ENCODE measurements at places on chromosomes 5 and 9. TPM values are rescaled to one million over a fixed set of nuclear protein-coding genes. Genes with fewer than 3 reads are reported as not detected.

DNA sequence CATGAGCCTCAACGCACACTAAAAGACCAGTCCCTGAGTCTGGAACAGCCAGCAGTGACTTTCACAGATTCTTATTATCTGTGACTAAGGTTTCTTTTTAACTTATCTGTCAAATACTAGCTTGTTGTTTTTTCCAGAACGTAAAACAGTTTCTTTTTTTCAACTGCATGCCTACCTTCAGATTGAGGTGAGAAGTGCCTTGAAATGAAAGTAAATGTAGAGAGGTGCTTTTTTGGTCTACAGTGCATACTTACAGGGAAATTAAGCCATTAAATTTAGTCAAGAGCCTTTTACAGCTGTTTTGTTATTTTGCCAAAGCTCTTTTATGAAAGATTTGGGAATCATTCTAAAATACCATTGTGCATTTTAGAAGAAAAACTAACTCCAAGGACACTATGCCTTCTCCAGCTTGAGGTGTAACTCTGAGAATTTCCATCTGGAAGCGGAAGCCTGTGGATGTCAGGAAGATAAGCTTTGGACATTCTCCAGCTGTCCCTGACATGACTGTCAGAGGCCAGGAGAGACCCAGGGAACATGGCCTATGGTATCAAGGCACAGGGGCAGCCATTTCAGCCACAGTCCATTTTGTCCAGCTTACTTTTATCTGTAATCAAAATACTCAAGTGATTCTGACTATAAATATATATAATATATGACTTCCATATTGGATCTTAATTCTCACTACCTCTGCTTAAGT is 230.3 kb downstream of the GLIS3 start:
- H3K27me3 ChIP-seq = no peaks in the 10 kb centered on the region
- no peaks in the 10 kb centered on the region for H3K4me1 ChIP-seq
- no peak for DNase-seq
- H3K36me3 ChIP-seq = no peaks in the 10 kb centered on the region

Gene DND1
- total RNA-seq = 0.75 TPM

- no peaks in the 10 kb centered on the region for H3K4me1 ChIP-seq
- no peaks in the 10 kb centered on the region for H3K27me3 ChIP-seq
- no peaks in the 10 kb centered on the region for H3K36me3 ChIP-seq
- DNase-seq = no peak
- H3K4me3 ChIP-seq = no peak overlapping the region
- H3K27ac ChIP-seq = no peak overlapping the region
Observed at GRCh38 chr5:90248640-90249039, 160.9 kb downstream of the CETN3 start.

Gene NMUR2
- total RNA-seq = not detected

Gene FAM153A
- total RNA-seq = not detected

DNA sequence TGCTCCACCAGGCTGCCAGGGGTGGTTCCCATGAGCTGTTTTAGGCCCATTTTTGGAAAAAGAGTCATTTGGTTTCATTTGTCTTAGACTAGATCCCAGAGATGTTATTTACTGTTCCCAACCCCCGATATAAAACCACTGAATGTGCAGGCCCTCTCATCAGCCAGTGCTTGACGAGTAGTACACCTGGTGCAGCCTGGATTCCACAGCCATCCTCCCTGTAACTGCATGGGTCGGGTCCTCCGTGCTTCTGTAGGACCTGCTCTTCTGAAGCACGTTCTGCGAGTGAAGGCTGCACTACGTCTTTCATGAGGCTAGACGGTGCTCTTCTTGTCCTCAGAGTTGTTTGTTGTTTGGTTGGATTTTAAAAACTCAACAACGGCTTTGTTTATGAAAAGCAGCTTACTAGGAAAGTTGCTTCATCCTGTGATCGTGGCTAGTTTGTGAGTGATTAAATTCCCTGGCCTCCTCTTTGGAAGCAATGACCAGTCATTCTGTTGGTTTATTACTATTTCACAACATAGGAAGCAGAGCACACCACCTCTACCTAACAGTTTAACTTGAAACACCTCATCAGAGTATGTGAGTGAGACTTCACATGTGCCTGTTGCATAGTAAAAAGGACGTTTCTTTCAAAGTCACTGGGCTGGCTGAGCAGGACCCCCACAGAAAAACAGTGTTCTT is 135.2 kb downstream of the AOPEP start:
- H3K4me1 ChIP-seq = peaks cover 28% of the 10 kb centered on the region
- no peaks in the 10 kb centered on the region for H3K36me3 ChIP-seq
- peak; percentile 43 for DNase-seq
- no peak overlapping the region for H3K4me3 ChIP-seq
- peak overlapping the region; percentile 41 for H3K27ac ChIP-seq

- no peak overlapping the region for H3K4me3 ChIP-seq
- DNase-seq = no peak
- H3K27me3 ChIP-seq = peaks cover 8% of the 10 kb centered on the region
- H3K36me3 ChIP-seq = no peaks in the 10 kb centered on the region
- H3K27ac ChIP-seq = no peak overlapping the region
Observed at GRCh38 chr9:27799326-27799725, 226.0 kb upstream of the C9orf72 start.

DNA sequence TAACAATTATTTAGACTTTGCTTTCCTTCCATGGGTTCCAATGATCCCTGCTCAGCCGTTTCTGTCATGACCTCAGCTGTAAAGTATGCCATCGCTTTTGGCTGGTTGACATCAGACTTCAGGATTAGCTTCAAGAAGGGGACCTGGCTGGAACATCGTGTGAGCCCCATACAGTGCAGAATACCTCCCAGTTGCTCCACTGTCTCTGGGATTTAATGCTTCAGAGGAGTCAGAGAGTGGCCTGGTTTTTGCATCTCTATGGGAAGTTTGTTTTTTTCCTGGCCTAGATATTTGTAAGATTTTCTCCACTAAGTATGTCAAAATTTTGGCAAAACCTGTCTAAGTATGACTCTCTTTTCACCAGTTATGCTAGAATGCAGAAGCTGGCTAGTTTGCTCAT is 216.9 kb downstream of the GABBR2 start:
- no peaks in the 10 kb centered on the region for H3K27me3 ChIP-seq
- no peak overlapping the region for H3K27ac ChIP-seq
- DNase-seq = no peak
- H3K4me1 ChIP-seq = peaks cover 25% of the 10 kb centered on the region
- no peak overlapping the region for H3K4me3 ChIP-seq

DNA sequence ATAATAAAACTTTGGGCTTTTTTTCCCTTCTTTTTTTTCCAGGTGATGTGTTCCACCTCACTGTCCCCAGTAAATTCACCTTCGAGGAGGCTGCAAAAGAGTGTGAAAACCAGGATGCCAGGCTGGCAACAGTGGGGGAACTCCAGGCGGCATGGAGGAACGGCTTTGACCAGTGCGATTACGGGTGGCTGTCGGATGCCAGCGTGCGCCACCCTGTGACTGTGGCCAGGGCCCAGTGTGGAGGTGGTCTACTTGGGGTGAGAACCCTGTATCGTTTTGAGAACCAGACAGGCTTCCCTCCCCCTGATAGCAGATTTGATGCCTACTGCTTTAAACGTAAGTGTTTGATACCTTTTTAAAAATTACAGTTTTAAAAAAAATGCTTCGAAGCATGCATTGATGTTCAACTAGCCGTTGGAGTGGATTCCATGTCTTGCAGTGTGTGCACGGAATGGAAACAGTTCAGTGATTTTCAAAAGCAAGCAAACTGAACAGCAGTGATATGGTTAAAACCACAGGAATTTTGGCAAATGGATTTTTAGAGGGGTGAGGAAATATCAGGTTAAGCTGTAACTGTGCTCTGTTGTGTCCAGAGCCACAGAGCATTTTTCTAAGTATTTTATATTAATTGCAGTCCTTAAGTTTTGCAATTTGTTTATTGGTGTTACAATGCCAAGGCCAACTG is 40.7 kb downstream of the VCAN start:
- no peak overlapping the region for H3K4me3 ChIP-seq
- H3K36me3 ChIP-seq = no peaks in the 10 kb centered on the region
- H3K27ac ChIP-seq = no peak overlapping the region
- H3K4me1 ChIP-seq = peaks cover 10% of the 10 kb centered on the region
- DNase-seq = no peak

DNA sequence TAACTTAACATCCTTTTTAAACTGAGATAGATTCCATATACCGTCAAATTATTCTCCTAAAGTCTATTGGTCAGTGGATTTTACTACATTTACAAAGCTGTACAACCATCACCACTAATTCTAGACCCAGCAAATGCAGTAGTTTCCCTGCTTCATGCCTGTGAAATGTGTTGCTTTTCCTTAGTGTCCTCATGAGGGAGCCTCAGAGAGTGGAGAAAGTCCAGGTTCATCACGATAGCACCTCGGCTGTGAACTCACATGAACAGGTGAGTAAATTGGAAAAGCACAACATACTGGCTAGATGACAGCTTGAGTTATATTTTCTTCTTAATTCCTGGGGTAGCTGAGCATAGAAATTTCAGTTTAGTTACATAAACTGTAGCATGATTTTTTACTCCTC is 653.7 kb downstream of the MTRR start:
- no peaks in the 10 kb centered on the region for H3K27me3 ChIP-seq
- H3K4me3 ChIP-seq = no peak overlapping the region
- no peaks in the 10 kb centered on the region for H3K36me3 ChIP-seq
- H3K4me1 ChIP-seq = no peaks in the 10 kb centered on the region

DNA sequence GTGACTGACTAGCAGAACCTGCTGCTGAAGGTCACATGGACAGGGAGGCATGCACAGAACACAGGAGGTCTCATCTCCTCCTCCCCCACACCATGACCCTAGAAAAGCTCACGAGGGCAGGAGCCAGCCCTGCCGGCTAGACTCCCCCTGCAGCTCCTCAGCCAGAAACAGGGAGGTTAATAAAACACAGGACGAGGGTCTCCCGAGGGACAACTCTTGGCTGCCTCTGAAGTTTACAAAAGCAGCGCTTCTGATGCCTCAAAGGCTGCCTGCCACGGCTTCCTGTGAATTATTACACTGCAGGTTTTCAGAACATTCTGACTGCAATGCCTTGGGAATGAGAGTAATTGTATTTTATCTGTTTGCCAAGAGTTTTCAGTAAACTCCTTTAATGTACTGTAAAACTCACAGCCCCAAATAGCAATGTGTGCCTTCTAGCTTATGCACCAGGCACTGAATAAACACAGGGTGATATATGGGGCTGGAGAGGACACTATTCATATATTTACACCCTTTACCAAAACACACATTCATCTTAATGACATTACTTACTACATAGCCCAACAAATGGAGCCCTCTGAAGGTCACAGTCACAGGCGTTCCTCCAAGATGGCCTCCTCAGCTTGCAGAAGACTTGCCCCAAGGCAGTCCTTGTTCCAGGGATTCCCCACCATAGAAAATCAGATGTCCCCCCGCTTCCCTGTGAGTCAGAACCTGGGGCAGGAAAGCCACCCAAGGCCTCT is 83.7 kb downstream of the C5orf15 start:
- H3K36me3 ChIP-seq = no peaks in the 10 kb centered on the region
- no peak for DNase-seq
- H3K27ac ChIP-seq = no peak overlapping the region
- no peak overlapping the region for H3K4me3 ChIP-seq
- H3K4me1 ChIP-seq = no peaks in the 10 kb centered on the region

GRCh38 chr9:26262421-26263107 is 584.3 kb upstream of the TUSC1 start:
- no peak overlapping the region for H3K4me3 ChIP-seq
- peaks cover 81% of the 10 kb centered on the region for H3K4me1 ChIP-seq
- H3K36me3 ChIP-seq = no peaks in the 10 kb centered on the region
- H3K27me3 ChIP-seq = no peaks in the 10 kb centered on the region
- DNase-seq = peak; percentile 35

- H3K4me3 ChIP-seq = peak overlapping the region; percentile 69
- no peak for DNase-seq
- H3K27me3 ChIP-seq = no peaks in the 10 kb centered on the region
- H3K27ac ChIP-seq = peak overlapping the region; percentile 54
Observed at GRCh38 chr9:136950656-136951276, 1.3 kb upstream of the LCN12 start.

Gene CCL28
- 8.1 TPM for total RNA-seq

Gene SLC6A19
- not detected for total RNA-seq

DNA sequence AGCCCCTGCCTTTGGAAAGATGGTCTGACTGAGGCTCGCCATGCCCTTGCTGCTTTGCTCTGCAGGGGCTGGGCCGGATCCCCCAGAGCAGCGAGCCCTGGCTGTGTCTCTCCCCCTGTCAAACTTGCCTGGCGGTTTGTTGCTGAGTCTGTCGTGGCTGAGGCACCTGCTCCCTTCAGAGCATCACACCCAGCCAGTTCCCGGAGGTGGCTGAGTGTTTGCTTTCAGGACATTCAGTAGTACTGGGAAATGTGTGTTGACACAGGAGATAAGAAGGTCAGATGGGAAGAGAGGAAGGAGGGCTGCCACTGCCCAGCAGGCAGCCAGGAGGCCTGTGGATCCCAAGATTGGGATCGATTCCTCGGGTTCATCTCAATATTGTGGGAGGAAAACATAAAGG is 62.9 kb downstream of the GADD45G start:
- H3K4me1 ChIP-seq = no peaks in the 10 kb centered on the region
- DNase-seq = no peak
- H3K27ac ChIP-seq = no peak overlapping the region
- H3K36me3 ChIP-seq = no peaks in the 10 kb centered on the region

GRCh38 chr9:12183321-12183720 is 509.9 kb upstream of the TYRP1 start:
- no peaks in the 10 kb centered on the region for H3K36me3 ChIP-seq
- no peak overlapping the region for H3K27ac ChIP-seq

DNA sequence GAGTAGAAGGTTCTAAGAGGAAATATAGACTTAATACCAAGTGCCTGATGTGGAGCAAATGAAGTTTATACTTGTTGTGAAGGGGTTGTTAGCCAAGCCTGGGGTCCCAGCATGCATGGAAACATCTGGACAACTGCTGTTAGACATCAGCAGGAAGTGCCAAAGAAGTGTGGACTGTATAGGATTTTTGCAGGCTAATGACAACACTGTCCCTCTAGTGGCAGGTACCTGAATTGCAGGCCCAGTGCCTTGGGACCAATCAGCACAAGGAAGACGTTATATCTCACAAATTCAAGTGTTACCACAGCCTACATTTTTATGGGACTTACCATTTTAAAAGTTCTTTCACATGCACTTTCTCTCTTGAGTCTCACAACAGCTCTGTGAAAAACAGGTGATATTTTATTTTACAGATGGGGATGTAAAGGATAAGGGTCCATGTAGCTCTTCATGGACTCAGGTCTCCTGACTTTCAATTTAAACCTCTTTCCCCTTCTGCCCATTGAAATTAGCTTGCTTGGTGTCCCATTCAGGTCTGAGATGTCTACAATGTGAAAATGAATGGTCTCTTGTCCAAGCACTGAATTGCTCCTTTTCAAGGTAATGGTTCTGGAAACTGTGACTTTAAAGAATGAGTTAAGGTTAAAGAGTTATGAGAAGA is 89.0 kb upstream of the MAP1B start:
- peak; percentile 74 for DNase-seq
- no peak overlapping the region for H3K27ac ChIP-seq
- no peaks in the 10 kb centered on the region for H3K27me3 ChIP-seq
- no peak overlapping the region for H3K4me3 ChIP-seq

- H3K27ac ChIP-seq = no peak overlapping the region
- H3K4me1 ChIP-seq = peaks cover 6% of the 10 kb centered on the region
- H3K36me3 ChIP-seq = no peaks in the 10 kb centered on the region
- no peaks in the 10 kb centered on the region for H3K27me3 ChIP-seq
- H3K4me3 ChIP-seq = no peak overlapping the region
Observed at GRCh38 chr5:149403923-149404745, 25.0 kb upstream of the IL17B start.

Measured in PC-3 (cell line).